ENCODE measurements at places on chromosomes 6 and 20.

- DNase-seq, result no peak
Measured at GRCh38 chr6:153941768-153942167, 97.3 kb upstream of the OPRM1 start.

GRCh38 chr6:22726966-22727365, 157.6 kb downstream of the HDGFL1 start:
- no peak for DNase-seq

DNA sequence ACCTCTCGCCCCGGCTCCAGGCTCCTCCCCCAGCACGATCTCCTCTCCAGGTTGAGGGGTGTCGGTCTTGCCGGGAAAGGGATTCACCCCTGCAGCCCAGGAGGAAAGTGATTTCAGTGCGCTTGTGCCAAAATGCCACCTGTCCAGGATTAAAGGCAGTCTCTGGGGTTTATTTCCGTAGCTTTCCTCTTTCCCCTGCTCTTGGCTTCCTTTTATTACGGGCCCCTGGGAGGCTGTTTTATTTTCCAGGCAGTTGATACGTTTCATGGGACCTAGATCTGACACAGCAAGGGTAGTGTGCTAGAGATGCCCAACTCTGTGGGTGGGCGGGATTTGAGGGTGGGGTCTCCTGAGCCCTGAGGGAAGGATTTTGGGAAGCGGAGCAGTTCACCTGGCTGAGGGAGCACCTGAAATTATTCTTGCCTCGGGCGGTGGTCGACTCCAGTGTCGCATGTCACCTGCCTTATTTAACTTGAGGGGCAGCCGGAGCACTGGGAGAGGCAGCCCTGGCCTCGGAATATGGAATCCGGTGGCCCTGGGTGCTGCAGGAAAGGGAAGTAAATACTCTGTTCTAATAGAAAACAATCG, 9.5 kb upstream of the NKX2-2 start:
- no peak for DNase-seq

DNA sequence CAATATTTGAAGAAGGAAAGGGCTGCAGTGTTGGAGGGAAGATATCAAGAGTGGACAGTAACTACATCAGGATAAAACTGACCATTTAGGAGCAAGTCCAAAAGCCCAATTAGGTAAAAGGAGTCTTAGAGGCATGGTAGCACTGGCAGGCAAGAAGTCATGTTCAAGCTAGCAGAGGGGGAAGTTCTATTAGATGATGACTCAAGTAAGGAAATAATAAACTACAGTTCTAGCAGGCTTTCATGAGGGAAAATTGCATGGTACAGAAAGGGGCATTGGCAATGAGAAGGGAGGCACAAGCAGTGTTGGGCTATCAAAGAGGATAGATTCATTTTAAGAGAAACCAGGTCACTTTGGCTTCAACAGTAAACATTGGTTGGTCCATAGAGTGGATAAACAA, 156.1 kb upstream of the PTPRK start:
- DNase-seq, result no peak

- no peak for DNase-seq
Measured at GRCh38 chr20:56925831-56926170, 296.7 kb downstream of the TFAP2C start.

DNA sequence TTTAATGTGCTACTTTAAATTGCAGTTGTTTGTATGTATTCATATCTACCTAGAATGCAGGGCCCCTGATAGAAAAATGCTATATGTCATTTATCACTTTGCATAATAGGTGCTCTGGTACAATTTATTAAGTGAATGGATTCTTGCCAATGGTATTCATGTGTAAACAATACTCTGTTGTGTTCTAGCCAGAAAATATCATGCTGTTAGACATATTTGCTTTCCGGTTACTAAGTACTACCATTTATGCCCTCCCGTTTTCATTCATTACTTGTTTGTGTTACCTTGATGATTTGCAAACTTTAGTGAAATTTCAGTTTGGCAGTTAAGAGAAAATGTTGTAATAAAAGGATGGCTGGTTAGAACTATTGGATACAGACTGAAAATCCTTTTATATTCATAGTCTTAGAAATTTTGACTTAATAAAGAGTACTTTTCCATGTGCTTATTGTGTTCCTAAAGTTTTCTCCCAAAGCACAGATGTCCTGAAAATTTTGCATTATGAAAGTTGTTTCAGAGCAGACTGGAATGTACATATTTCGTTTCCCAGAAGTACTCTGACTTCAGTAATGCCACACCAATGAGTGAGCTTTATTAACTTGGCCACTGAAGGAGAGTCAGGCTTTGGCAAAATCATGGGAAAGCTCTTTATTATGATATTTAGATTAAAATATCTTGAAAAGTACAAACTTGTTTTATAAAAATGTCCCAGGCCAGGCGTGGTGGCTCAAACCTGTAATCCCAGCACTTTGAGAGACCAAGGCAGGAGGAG, 31.5 kb downstream of the RPF2 start:
- DNase-seq, result no peak

GRCh38 chr6:3456395-3456897, 404 bp downstream of the SLC22A23 start:
- peak; percentile 24 for DNase-seq

DNA sequence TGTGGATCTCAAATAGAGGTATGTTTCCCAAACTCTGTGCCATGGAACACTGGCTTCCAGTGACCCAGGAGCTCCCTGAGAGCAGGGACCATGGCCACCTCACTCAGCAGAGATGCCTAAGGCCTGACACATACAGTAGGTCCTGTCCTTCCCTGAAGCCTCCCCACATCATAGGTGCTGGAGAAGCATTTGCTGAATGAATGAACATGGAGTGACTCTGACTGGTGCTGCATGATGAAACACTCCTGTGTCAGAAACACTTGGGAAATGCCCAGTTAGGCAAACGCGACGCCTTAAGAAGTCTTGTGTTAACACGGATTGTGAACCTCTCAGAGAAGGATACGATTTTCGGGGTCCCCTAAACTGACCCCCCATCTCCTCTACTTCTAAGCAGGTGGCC, 14.3 kb downstream of the SLA2 start:
- no peak for DNase-seq

- no peak for DNase-seq
Measured at GRCh38 chr6:1615151-1615852, 5.6 kb downstream of the FOXC1 start.

- DNase-seq, result no peak
Measured at GRCh38 chr6:76072562-76072961, at the start of gene IMPG1. TSS of gene IMPG1 (minus strand) at chr6:76072662. CDS start at chr6:76072488, 174 bp downstream.

DNA sequence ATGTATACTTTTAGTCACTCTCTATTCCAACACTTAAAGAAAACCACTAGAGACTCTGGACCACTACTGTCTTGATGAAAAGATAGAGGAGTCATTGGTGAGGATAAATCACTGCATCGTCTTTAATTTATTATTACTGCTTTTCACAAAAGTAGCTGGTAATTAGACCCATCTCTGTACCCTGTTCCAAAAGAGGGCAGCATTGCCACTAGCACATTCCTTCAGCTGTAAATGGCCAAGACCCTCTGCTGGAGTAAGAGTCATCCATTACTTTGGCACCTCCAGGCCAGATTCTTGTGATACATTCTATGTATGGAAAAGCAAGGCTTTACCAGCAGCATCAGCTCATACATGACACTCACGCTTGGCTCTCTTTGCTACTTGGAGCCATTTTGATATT, 49.5 kb upstream of the PREP start:
- no peak for DNase-seq

GRCh38 chr20:62557462-62557861, 81.7 kb upstream of the GATA5 start:
- DNase-seq, result no peak

DNA sequence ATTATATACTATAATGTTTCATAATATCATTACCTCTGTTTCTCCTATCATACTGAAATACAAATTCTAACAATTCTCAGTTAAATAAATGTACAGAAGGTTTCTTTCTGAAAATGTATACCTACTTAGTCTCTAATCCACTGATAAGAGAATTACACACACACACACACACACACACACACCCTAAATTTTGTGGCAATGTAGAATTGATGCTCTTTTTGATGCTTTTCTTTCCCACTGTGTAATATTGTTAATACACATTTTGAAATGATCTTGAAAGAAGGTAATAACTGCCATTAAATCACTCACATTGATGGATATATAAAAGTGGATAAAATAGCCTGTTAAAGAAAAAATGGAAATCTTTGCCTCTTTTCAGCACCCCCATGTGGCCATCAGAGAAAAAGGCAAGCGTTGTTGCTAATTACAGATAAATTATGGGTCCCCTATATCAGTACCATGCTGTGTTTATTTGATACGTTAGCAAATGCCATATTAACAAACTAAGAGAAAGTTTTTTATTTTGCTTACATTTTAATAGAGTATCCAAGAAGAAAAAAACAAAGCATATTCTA, 76.6 kb upstream of the VGLL2 start:
- peak; percentile 3 for DNase-seq

- no peak for DNase-seq
Measured at GRCh38 chr6:10676403-10676802, 18.0 kb downstream of the C6orf52 start.

DNA sequence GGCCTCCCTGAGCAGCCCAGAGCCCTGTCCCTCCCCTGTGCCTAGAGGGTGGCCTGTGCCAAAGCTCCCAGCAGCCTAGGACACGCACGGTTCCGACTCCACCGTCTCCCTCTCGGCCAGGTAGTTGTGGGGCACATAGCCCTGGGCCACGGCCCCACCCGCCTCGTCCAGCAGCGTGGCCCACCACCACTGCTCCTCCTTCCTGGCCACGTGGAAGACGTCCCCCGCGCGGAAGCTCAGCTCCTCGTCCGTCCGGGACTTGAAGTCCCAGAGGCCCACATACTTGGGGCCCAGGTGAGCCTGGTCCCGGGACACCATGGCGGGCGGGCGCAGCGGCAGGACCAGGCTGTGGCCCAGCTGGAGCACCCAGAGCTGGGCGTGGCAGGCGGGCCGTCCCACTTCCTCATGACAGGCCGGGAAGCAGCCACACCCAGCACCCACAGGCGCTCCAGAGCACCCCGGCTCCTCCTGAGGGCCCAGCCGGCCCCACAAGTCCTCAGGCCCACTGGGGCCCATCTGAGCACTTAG, at the start of gene PTK6:
PTK6 (minus strand) TSS at position 380 of the 528 bp plus-strand sequence; CDS start at position 318, 62 bp downstream.
- peak; percentile 77 for DNase-seq

DNA sequence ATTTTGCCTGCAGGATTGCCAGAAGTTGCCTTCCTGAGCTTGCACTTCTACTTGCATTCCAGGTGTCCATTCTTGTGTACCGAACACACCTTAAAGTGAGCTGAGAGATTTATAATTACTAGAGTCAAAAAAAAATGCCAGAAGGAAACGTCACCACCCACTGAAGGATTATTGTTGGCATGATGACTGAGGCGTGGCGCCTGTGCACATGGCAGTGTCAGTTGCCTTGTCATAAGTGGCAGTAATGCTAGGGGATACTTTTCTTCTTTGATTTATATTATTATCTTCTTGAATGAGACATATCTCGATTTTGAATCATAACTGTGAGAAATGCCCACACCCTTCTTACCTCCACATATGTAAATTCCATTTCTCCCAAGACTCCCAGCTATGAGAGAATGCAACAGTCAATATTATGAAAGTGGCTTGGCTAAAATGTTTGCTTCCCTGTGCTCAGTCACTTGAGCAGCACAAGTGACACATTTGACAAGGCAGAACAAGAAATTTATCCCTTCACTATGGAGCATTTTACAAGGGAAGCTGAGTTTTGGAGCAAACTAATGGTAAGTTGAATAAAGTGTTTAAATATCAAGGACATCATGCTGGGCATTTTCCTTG, 149.5 kb upstream of the SASH1 start:
- DNase-seq, result no peak

DNA sequence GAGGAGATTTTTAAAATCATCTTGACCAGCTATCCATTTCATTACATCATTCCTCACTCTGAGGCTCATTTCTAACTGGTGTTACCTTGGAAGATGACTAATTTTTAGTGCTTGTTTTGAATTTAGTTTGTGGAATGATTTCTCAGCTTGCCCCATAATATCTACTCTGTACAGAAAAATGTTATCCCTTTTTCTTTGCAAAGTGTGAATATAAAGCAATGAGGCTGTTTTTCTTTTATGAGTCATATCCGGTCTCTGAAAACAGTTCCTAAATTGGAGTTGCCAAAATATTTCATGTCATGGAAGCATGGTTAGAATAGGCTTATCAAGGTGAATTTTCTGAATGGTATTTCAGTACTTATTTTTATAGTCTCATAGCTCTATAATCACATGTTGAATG, 43.8 kb downstream of the FUT9 start:
- DNase-seq, result no peak
